NCI-H1092 (cell line): ENCODE measurements at places on chromosomes 1 and 21.

DNA sequence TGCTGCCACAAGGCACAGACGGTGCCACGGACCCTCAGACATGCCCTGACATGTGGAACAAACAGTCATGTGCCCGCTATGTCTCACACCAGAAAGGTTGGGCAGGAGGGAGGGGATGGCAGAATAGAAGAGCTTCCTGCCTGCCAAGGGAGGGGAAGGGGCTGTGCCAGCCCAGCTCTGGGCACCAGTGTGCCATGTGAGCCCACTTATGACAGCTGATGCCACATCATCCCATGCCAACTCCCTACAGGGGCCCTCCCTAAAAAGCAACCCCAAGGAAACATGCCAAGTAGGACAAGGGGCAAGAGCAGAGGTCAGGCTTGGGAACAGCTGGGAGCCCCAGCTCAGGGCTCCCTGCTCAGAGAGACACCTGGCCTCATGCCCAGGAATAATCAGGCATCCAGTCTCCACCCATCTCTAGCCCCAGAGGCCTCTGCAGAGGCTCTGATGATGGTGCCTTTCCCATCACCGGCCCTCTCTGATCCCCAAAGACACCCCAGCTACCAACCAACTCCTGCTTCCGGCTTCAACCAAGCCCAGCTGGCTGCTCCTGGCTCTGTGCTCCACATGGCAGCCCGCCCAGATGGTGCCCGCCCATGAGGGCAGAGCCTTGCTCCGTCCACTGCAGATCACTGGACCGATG is 10.3 kb downstream of the ADGRB2 start:
- peak; percentile 80 for DNase-seq

- DNase-seq: no peak
Measured at GRCh38 chr1:66557157-66557556, 23.2 kb downstream of the SGIP1 start.

DNA sequence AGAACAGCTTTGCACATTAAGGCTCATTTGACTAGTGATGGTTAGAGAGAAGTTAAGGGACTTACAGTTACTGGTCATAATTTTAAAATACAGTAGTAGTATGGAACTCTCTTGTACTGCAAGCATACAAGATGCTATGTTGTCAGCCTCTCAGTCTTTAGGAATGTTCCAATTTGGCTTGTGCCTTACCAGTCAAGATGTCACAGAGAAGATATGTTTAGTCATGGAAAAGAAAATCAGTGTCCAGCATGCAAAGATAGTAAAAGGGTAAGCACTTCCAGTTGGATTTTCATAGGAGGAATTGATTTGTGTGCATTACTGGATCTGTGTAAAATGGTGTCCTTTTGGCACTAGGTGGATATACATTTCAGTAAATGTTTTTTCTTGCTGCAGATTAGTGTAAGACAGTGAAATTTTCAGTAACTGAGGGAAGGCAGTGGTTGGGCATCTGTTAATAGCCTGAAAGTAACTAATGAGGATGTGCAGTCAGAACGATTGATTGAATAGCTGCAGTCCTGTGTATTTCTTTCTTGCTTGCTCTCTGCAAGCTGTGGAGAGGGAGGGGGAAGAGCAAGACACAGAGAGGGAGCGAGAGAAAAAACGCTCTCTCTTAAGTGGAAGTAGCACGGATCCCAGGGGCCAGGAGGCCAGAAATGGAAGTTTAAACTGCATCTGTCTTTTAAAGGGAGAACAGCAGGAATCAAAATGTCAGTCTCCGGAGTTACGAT is 108.2 kb downstream of the CLEC20A start:
- no peak for DNase-seq

- no peak for DNase-seq
Measured at GRCh38 chr1:17630048-17630830, 90.7 kb downstream of the ARHGEF10L start.

DNA sequence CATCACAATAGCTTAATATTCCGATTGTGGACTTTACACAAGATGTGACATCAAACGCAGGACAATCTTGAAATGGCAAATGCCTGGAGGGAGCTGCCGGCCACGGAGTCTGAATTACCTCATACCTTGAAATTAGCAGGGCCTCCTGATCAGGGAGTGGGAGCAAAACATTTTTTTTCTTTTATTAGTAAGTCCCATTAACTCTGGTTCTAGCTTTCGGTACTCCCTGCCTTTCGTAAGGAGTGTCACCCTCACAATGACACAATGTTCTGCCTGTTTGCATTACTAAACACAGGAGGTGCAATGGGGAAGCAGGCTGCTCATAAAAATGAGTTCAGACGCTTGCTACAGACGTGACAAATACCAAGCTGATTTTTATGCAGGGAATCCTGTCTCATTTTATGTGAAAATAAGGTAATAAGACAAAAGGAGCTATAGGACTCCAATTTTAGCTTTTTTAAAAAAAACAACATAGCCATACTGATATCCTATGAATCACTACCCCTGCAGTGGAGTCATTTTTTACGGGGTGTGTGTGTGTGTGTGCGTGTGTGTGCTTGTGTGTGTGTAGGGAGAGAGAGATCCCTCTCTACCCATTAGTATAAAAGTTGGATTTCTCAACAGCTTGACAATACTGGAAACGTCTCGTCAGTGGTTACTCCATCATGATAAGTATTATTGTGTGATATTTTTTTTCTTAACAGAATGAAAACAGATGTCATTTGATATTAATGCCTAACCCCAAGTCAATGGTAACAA is 205.1 kb upstream of the RUNX1 start:
- DNase-seq: no peak

DNA sequence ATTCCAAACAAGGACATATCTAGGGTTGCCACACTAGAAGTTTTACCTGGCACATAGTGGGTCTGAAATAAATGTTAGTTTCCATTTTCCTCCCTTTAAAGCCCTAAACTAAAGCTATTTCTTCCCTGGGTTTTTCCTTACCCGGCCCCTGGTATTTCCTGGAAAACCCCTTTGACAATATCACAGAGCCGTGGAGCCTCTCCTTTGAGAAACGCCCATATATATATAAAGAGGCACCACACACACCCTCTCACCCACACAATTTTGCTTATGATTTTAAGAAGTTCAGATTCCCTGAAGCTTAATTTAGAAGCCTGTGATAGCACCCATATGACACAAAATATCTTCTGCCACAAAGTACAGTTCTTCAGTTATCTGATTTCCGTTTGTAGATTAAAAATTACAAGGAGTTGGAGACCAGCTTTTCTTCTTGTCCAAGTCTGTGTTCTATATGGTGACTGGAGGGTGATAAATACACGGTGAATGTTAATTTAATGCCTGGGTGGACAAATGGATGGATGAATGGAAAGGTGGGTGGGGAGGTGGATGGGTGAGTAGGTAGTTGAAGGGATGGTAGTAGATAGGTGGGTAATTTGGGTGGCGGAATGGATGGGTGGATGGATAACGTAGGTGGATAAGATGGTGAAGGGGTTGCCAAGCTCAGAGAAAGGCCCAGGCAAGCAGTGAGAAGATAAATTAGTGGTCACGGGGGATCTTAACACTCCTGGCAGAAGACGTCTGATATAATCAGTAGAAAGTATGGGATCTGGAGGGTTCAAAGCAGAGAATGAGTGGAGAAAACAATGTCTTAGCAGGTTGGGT is 154.4 kb upstream of the FGGY start:
- no peak for DNase-seq

DNA sequence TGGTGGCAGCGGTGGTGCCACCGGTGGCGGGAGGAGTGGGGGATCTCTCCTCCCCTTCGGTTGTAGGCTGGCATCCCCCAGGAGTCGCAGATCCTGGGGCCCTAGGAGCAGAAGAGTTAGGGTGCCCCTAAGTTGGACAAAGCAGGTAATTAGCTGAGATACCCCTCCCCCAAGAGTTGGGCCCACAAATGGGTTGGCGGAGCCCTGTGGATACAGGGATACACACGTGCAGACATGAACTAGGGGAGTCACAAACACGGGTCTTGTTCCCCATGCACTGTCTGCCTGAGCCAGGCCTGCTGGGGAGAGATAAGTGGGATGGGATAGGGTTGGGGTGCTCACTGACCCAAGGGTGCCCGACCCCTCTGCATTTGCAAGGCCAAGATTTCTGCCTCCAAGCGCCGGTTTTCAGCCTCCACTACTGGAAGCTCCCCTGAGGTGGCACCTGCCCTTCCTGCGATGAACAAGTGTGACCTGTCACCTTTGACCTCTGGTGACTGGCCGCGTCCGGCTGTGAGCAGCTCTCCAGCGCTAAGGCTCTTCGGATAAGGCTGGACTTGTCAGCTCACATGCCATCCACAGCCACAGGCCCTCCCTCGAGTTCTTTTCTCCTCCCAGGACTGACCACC is 1.8 kb downstream of the CCDC17 start:
- DNase-seq: no peak

DNA sequence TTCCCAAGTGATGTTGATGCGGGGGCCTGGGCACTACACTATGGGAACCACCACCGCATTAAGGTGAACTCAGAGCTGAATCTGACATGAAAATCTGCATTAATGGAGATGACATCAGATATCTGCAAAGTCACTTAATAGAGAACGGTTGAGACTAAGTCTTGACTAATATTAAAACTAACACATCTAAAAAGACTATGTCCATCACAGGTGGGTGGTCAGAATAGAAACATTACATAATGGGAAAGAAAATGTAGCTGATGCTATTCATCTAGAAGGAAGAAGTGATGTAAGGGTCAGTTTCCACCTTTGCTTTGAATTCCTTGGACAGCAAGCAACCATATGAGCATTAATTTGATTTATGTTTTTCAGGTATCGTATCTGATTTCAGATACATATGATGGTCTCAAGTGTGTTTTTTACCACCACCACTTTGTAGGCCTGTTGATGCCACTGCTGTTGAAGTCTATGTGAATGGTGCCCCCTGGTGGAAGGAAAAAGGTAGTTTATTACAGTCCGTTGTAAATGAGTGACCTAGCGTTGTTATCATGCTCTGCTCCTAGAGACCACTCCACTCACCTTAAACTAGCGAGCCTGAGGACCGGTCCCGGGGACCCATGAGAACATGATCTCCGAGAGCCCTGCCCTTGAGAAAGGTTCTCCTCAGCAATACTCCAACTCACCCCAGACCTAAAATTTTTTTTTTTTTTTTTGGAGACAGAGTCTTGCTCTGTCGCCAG is 73.5 kb downstream of the BACH1 start:
- DNase-seq: peak; percentile 73

- no peak for DNase-seq
Measured at GRCh38 chr1:204174958-204175357, 8.8 kb upstream of the REN start.

GRCh38 chr1:247467129-247467528 is 9.2 kb upstream of the OR2B11 start:
- no peak for DNase-seq

DNA sequence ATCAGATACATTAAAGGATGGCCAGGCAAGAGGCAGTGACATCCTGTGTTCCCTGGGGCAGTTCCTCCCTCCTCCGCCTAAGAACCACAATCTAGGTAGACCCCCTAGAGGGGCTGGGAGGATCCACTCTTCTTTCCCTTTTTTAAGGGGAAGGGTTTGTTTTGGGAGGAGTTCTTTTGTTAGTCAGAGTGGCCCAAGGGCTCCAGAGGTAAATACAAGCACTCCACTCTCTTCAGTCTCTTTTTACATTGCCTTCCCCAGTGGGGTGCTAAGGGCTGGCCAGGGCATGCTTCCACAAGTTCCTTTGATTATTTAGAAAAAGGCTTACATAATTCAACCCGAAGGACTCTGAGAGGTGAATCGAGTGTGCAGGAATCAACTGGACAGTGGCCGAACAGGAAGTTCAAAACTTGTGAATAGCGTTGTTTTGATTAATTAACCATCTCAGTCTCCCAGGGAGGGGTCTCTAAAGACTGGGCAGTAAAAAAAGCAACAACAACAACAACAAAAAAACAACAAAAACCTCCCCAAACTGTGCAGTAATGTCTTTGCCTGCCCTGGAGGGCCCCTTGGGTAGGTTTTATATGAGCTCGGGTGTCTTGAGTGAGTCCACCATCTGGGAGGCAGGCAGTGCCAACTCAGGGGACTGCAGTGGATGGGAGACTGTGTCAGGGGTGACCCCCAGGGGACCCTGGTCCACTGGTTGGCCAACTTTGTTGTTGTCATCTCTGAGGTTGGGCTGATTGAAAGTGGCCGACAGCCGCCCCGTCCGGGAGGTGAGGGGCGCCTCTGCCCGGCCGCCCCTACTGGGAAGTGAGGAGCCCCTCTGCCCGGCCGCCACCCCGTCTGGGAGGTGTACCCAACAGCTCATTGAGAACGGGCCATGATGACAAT is 33.2 kb upstream of the ENO1 start:
- DNase-seq: no peak

- DNase-seq: no peak
Measured at GRCh38 chr21:41367301-41367944, 5.6 kb downstream of the MX2 start.

DNA sequence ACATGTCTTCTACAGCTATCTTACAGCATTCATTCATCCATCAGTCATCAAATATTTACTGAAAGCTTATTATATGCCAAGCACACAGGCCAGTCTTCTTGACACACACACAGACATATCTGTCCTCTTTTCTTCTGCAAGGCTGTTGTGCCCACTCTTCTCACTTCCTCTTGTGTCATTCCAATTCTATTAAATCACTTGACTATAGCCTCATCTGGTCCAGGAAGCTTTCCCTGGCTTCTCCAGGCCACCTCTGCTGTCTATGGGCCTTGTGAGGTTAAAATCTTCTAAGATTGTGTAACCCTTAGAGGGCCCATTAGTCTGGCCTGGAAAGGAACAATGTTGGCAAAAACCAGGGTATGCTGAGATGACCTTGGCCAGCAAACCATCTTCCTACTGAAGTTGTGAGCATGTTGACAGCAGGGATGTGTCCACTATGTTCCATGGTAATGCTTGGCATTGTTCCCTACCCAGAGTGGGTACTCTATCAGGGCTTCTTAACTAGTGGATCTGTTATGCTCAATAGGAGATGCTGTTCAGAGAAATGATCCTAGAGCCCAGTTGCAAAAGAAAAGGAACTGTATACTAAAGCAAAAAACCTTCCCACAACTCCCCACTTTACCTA is 5.3 kb downstream of the TRAF3IP3 start:
- DNase-seq: no peak

- DNase-seq: no peak
Measured at GRCh38 chr1:75274920-75275506, 140.8 kb downstream of the LHX8 start.

GRCh38 chr1:93081716-93082115 is 2.6 kb downstream of the MTF2 start:
- DNase-seq: no peak

- DNase-seq: no peak
Measured at GRCh38 chr1:64940025-64940424, 26.3 kb downstream of the JAK1 start.

DNA sequence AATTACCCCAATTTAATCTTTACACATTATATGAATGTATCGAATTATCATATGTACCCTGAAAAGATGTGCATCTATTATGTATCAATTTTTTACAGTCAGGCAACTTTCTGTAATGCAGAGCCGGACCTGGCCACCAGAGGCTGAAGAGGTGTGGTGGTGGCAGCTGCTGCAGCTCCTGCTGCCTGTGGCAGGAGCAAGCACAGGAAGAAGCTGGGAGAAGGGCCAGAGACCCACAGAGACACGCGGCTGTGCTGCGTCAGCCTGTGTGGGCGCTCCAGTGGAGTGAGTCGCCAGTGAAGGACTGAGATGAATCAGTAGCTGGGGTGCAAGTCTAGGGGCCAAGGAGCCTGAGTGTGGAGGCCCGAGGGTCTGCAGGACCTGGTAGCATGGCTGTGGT is 74.3 kb upstream of the COG2 start:
- no peak for DNase-seq
